Fibroblast of skin of right quadriceps (primary cell): ENCODE measurements at places on chromosomes 2 and 18.

- no peak for DNase-seq
Observed at GRCh38 chr2:232061265-232061664, 99.8 kb downstream of the DIS3L2 start.

DNA sequence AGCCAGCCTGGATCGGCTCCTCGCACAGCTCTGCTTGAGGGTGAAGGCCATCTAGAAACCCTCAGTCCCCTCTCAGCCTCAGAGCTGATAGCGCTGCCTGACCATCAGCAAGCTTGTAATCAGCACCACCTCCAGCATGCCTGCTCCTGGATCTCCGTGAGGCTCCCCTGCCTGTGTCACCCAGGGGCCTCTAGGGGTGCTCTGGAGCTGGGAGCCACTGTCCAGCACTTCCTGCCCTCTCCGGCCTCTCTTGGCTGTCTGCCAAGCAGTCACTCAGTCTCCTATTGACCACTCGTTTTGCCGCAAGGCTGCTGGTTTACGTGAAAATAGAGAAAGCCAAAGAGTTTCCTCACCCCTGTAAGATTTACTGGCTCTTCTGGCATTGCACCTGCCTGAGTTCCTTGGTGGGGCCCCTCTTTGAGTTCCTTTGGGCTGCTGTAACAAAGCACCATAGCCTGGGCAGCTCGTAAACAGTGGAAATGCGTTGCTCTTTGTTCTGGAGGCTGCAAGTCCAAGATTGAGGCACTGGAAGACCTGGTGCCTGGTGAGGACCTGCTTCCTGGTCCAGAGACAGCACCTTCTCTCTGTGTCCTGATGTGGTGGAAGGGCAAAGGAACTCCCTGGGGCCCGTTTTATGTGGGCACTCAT, 17.9 kb downstream of the CAPN10 start:
- DNase-seq = no peak

- DNase-seq = no peak
Observed at GRCh38 chr18:30280186-30280585, 762.4 kb downstream of the DSC3 start.

- DNase-seq = peak; percentile 49
Observed at GRCh38 chr2:66494708-66495107, 59.8 kb downstream of the MEIS1 start.

DNA sequence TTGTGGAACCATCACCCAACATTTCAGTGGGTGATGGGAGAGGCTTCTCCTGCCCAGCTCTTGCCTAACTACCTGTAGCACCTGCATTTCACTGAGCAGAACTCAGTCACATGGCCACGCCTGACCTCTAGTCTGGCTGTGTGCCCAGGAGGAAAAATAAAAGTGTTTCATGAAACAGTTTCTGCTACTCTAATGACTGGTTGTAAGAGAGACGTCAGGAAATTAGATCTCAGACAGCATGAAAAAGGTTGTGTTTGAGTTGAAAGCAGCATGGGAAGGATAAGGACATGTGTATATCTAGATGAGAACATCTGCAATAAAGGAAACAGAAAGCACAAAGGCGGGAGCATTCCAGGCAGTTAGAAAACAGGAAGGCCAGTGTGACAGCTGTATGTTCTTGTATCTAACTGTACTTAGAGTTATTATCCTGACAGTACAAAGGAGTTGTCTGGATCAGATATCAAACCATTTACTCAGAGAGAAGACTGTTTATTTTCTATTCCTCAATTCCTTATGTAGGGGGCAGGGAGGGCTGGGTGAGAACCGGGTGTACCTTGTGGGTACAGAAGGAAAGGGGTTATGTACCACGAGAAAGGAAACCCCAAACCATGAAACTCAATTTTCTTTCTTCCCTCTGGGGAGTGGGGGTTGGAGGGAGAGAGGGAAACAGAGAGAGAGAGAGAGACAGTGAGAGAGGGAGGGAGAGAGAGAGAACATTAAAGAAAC, 307.4 kb upstream of the VWC2L start:
- DNase-seq = no peak

DNA sequence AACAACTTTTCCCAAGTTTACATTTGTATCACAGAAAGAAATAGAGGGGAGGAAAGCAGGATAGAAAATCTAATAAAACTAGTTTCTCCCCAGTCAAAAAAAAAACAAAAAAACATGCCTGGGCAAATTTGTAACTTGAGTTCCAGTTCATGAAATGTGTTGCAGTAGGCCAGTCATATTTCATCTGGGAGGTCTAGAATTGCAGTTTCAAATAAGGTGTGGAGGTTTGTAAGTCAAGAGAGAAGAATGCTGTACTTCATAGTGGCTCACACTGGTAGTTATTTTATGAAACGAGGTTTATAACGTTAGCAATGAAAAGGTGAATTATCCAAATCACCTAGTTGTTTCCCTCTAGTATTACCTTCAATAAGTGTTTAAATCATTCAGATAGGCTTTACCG, 1313.9 kb upstream of the SLC39A10 start:
- DNase-seq = no peak

DNA sequence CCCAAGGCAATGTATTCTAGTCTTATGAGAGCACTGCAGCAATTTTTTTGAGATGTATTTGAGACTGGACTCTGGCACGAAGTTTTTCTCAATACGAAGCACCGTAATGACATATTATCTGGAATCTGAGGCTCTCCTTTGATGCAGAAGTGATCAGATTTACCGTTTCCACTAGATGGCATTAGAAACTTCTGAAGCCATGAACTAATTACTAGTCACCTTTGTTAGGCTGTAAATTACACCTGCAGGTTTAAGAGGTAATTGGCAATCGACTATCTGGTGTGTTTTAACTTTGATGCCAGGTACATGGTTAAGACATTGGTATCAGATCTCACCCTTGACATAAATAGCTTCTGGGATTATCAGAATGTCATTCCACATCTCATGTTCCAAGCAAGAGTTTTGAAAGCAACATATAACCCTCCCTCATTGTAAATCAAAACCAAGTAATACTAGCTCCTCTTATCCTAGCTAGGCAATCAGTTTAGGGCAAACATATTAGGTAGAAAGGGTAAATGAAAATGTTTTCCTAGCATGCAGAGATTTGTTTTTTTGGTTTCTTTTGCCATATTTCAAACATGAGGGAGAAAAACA, 254.6 kb upstream of the SPRED2 start:
- no peak for DNase-seq

DNA sequence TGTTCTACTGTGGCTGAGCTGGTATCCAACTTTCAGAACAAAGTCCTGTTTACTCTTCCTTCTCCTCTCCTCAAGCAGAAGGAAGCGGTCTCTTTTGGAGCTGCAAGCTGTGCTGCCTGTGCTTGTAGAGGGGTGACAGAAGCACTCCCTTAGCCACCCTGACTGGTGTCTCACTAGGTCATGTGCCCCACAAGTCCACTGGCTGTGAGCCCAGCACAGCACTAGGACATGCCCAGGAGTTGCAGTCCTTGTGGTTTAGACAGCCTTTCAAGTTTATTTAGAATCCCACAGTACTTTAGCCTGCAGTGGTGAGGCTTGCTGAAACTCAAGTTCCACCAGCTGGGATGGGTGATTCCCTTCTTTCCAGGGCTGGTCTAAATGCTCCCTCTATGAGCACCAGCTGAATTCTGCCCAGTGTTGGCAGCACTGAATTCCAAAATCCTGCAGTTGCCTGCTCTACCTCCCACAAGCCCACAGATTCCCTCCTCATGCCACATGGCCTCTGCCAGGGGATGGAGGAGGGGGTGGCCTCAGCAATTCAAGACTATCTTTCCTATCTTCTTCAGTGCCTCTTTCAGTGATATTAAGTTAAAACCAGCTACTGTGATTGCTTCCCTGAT, 61.2 kb downstream of the CCDC85A start:
- peak; percentile 16 for DNase-seq

- no peak for DNase-seq
Observed at GRCh38 chr2:226467221-226467620, 332.4 kb downstream of the IRS1 start.

DNA sequence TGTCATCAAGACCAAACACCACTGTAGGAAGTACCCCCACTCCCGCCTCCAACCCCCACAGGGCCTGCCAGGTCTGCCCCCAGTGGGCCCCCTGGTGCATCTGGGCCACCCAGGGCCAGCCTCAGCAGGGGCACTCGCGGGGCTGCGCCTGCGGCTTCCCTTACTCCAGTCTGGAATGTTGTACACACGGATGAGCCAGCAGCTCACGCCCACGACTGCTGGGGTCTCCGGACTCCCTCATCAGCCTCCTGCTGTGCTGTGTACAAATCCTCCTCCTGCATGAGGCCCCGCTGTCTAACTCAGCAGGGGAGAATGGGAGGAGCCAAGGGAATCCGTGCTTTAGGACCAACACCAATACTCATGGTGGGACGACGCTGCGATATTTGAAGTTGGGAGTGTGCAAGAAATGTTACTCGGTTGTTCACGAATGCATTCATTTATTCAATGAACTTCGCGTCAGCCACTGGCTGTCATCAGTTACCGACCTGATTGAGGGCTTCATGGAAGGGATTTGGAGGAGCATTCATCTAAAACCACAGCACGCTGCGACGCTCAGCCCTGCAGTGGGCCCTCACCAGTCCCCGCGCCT, 654 bp upstream of the ASB1 start:
- peak; percentile 93 for DNase-seq

- no peak for DNase-seq
Observed at GRCh38 chr18:63850636-63851035, 36.9 kb upstream of the SERPINB2 start.

DNA sequence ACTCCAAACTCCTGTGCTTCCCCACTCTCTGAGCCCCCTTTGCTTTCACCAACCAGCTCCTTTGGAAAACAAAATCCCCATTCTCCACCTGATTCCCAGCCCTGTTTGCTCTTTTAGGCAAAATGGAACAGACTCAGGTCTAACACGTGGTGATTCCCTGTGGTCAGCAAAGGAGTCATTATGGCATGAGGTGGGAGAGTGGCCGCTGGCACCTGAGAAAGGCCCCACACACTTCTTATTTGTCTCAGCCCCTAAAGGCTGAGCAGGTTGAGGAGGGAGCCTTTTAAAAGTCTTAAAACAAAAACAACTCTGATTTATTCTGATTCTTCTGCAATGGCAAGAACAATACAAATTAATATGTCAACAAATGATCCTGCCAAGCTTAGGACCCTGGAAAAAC, 401.2 kb downstream of the TNS1 start:
- DNase-seq = no peak

- no peak for DNase-seq
Observed at GRCh38 chr2:223513771-223514455, 88.2 kb downstream of the SCG2 start.

- peak; percentile 61 for DNase-seq
Observed at GRCh38 chr2:207143215-207144172, 22.3 kb downstream of the KLF7 start.

- DNase-seq = no peak
Observed at GRCh38 chr2:4217737-4218136, 514.4 kb downstream of the DCDC2C start.

- DNase-seq = no peak
Observed at GRCh38 chr18:64692826-64693225, 543.9 kb upstream of the LINC00305 start.

- DNase-seq = no peak
Observed at GRCh38 chr2:176566496-176566895, 297.3 kb downstream of the MTX2 start.

GRCh38 chr18:76750917-76751890, 71.2 kb upstream of the ZNF236 start:
- no peak for DNase-seq

GRCh38 chr2:5316001-5316490, 376.1 kb upstream of the SOX11 start:
- no peak for DNase-seq

GRCh38 chr18:46401486-46402070, 255.4 kb downstream of the LOXHD1 start:
- DNase-seq = no peak

DNA sequence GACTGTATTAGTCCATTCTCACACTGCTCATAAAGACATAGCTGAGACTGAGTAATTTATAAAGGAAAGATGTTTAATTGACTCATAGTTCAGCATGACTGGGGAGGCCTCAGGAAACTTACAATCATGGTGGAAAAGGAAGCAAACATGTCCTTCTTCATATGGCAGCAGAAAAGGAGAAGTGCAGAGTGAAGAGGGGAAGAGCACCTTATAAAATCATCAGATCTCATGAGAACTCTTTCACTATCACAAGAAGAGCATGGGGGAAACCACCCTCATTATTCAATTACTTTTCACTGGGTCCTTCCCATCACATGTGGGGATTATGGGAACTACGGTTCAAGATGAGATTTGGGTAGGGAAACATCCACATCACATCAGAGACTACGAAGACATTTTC, 43.0 kb upstream of the CAVIN2 start:
- DNase-seq = no peak

GRCh38 chr2:109356324-109357035, 227.5 kb downstream of the SH3RF3 start:
- DNase-seq = no peak

GRCh38 chr2:24981411-24982136, 9.8 kb upstream of the DNAJC27 start:
- DNase-seq = peak; percentile 82

DNA sequence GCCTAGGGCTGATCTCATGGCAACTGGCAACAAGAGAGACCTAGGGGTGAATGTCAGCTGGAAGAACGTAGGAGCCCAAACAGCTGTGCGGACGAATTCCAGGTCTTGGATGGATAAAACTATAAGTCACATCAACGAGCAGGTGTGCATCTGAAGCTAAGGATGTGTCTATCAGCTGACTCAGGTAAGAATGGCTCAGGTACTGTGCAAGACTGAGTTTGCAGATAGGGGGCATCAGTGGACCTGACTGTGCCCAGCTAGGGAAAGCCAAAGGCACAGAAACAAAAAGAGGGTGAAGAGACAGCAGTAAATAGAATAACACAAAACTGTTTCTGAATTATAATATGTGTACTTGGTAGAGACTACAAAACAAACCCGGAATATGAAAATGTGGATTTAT, 357.3 kb downstream of the ZEB2 start:
- no peak for DNase-seq

DNA sequence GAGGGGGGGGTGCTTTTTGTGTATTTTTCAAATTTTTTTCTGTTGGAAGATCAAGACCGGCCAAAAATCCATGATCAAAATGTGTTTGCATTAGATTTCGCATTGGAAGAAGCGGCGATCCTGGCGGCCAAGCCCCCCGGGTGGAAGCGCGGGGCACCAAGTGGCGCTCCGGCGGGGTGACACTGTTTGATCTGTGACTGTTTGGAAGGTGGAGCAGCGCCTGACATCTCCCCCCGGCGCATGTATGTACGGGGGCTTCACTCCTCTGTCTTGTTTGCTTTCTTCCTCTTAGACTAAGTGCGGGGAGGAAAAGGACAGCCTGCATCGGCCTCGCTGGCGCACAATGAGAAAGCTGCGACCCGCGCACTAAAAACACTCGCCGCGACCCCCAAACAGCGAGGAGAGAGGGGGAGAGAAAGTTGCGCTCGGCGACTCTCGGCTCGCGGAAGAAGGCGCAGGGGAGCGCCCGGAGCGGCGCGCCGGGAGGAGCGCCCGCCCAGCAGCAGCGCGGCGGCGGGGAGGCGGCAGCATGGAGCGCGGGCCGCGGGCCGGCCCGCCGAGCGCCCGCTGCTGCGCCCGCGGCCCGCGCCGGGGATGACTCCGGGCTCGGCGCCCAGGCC, 515 bp downstream of the TSHZ1 start:
- DNase-seq = no peak

- DNase-seq = peak; percentile 37
Observed at GRCh38 chr2:189631849-189632248, 29.4 kb upstream of the ASNSD1 start.

GRCh38 chr18:49625021-49625691, 63.3 kb downstream of the LIPG start:
- no peak for DNase-seq

- peak; percentile 69 for DNase-seq
Observed at GRCh38 chr2:189253836-189254235, 74.3 kb upstream of the COL5A2 start.

GRCh38 chr2:147681093-147681492, 163.7 kb upstream of the ACVR2A start:
- DNase-seq = no peak

GRCh38 chr2:3113122-3113521, 264.5 kb downstream of the EIPR1 start:
- DNase-seq = no peak
